ENCODE measurements at places on chromosomes 6 and 20.

DNA sequence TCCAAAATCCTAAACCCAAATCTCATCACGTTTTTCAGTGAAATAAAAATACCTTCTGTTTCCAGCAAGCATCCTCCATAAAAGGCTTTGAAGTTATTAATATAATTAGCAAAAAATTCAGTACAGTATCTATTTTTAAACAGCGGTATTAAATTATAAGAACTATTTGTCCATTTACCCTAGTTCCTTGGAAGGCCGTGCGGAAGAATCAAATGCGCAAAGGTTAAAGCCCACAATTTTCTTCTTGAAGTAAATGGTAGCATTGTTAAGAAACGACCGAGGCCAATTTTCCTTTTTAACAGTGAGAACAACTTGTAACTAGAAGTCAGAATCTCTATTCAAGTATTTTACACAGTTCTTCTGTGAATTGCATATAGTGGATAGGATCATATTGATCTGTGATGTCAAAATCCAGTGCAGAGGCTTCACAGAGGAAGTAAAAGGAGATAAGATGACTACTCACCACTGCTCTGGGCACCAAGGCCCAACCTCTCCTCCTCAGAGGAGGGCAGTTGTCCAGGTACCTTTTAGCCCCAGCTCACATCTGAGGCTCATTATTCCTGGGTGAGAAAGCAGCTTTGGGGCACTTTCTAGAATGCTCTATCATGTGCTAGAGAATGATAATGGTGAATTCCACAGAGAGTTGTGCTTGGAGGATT lies 36.3 kb downstream of the TNFAIP3 start:
- no peak for DNase-seq

- no peak for DNase-seq
Observed at GRCh38 chr6:165822501-165822900, 159.5 kb upstream of the PDE10A start.

DNA sequence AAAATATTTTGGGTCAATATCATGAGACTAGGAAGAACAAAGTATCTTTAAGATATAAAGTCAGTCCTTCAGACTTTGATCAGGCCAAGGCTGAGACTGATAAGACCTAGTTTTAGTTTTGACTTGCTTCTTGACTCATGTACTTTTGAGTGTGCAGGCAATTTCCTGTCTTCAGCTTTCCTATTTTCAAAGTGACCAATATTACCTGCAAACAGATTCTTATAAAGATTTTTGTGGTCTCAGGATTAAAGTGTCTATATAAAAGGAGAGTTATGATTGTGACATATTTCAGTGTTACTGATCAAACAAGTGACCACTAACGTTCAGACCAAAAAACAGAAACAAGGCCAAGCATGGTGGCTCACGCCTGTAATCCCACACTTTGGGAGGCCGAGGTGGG lies 36.0 kb upstream of the AKIRIN2 start:
- DNase-seq: no peak

DNA sequence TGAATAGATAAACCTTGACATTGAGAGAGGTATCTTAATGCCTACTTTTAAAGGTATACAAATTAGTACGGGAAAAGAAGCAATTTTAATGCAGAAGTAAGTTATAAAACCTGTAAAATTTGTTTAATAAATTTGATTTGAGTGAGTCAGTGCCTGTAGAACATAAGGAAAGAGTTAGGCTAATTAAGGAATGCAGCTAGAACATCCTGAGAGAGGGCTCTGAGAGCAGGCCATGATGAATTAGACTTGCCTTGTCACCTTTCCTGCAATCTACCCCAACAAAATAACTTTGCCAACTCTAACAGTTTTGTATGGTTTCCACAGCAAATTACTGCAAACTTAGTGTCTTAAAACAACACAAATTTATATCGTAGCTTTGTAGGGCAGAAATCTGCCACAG lies 700.8 kb downstream of the RFPL4B start:
- DNase-seq: no peak

GRCh38 chr6:109795994-109796555 lies 105.0 kb downstream of the FIG4 start:
- DNase-seq: no peak

- no peak for DNase-seq
Observed at GRCh38 chr20:53926428-53927028, 143.9 kb downstream of the BCAS1 start.

- DNase-seq: no peak
Observed at GRCh38 chr6:122476131-122476530, 4.5 kb upstream of the SERINC1 start.

DNA sequence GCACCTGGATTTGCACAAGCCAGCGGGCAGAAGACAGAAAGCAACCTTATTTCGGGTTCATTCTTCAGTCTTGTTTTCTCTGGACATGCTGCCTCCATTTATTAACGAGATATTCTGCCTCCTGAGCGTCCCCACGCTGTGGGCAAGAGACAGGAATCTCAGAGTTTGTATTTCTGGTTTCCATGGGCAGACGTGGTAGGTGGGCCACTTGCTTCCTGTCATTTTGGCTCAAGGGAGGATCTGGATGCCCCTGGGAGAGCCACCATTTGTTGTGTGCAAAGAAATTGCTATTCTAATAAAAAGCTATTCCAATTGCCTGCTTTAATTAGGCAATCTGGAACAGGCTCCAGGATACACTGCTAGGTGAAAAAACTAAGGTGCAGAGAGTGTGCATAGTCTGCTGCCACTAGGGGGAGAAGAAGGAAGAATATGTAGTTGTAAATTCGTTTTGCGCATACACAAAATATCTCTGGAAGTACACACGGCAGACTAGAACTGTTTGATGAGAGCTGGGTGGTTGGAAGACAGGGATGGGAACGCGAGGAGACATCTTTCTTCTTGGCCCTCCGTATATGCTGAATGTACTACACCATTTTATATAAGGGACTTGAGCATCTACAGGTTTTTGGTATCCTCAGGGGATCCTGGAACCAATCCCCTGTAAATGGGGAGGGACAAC lies 30.1 kb upstream of the SLC16A10 start:
- DNase-seq: no peak

DNA sequence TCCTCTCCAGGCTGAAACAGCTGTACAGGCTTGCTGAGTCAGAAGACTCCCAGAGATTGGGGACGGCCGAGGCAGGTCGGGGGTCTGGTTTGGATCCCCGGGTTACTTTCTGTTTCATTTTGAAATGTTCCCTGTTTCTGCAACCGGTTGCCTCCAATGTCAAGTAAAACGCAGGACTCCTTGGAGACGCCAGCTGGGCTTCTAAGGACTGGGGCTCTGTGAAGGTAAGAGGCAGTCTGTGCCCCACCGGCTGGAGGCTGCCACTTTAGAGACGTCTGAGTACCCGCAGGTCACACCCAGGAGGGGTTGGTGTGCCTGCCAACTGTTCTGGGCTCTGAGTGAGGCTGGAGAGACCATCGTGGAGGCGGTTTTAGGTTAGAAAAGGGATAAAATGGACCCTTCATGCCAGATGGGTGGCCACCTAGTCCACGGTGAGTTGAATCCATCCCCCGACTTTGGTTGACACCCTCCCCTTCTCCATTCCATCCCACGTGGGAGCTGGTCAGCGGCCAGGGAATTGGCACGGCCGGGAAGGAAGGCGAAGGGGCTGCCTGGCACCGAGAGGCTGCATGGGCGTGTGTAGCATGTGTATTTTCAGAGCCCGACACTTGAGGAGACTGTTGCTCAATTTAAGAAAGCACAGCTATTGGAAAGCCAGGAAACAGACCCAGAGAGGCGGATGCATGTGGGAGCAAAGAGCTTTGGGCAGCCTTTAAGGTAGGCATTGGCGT lies 240.9 kb downstream of the PHACTR1 start:
- peak; percentile 2 for DNase-seq
